Stimulated activated CD4-positive, alpha-beta T cell treated with anti-CD3 and anti-CD28 coated beads, Interleukin-1b, Interleukin-23, amount 100 ng/mL, for 1 hour (primary cell): ENCODE measurements at places on chromosomes 1 and 21.

GRCh38 chr1:187844313-187844712 is 1015.6 kb downstream of the PLA2G4A start:
- DNase-seq: no peak

GRCh38 chr1:208269338-208269666 is 25.1 kb upstream of the PLXNA2 start:
- DNase-seq: no peak

DNA sequence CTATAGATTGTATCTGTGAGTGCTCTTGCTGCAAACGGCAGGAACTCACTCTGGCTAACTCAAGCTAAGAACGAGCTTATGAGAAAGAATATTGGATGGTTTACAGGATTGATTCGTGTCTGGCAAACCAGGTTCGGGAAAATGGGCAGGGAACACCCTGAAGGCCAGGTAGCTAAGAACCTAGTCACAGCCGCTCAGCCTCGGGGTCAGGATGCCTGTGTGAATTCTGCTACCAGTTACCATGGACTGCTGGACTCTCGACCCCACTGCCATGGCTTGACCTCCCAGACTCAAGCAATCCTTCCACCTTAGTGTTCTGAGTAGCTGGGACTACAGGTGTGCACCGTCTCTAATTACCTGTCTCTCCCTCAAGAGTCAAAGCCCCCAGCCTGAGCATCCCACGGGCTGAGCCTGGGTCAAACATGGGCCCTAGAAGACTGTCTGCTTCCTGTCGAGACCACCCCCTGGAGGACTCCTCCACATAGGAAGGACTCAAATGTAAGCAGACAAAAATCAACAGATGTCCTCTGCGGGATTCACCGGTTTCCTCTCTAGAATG is 45.8 kb downstream of the NENF start:
- DNase-seq: no peak

- no peak for DNase-seq
Measured at GRCh38 chr1:24311741-24312140, 7.4 kb upstream of the GRHL3 start.

GRCh38 chr1:83882906-83883305 is 116.0 kb downstream of the TTLL7 start:
- no peak for DNase-seq

DNA sequence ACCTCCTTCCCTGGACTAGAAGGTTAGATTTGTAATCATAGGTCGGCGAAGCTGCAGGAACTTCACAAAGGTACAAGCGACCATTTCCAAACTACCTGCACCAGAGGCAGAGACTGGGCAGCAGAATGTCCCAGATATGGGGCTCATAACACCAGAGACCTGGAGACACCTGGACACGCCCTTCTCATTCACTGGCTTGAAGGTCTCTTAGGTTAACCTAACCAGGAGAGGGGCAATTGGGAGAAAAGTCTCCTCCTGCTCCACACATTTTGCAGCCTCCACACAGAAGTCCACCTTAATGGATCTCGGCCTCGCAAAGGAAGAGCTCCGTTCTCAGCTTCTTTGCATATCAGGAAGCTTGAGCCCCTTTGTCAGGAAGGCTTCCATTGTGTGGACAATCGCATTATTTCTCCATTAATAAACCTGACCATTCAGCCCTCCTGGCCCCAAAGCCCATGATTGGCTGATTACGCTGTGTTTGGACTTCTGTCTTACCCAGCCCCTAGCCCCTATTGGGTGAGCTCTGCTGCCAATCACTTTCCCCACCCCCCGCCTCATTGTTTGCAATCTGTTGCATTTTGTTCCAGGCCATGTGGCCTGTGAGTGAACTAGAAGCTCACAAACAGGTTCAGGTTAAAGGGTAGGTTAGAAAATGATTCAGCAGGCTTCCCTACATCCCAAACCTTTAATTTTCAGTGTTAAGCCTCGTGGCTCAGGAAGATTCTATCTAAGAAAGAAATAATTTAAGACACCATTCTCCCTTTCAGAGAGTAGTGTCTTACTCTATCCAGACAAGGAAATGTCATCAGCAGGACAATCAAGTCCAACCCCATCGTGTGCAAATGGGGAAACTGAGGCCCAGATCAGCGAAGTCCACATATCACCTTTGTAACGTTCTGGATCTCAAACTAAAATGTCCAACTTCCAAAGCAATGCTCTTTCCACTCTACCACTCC is 2.8 kb downstream of the MYCL start:
- no peak for DNase-seq

GRCh38 chr1:230105754-230106625 is 39.0 kb downstream of the GALNT2 start:
- no peak for DNase-seq

- DNase-seq: no peak
Measured at GRCh38 chr21:44723177-44724131, 12.1 kb upstream of the TSPEAR start.

GRCh38 chr1:203040513-203041275 is 14.4 kb downstream of the PPFIA4 start:
- no peak for DNase-seq

DNA sequence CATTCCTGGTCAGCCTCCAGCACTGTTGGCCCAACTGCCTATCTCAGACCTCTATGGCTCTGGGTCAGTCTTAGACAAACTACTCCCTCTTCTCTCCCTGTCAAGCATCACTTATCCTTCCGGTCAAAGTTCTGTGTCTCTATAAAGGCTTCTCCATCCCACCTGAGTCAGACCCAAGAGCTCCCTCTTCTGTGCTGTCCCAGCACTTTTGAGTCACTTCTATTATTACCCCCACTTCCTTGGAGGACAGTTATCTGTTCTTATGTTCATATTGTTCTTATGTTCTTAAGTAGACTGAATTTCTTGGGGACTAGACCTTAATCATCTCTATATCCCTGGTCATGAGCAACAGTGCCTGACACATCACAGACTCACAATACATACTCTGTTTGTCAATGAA is 29.2 kb upstream of the IL10 start:
- DNase-seq: no peak

- no peak for DNase-seq
Measured at GRCh38 chr1:65491472-65491871, 71.0 kb downstream of the LEPR start.
